ENCODE measurements at places on chromosomes 6 and 20.

- no peak for DNase-seq
Observed at GRCh38 chr6:151384151-151384550, 7.2 kb downstream of the ZBTB2 start.

- no peak for DNase-seq
Observed at GRCh38 chr6:32079566-32080290, 29.4 kb downstream of the TNXB start.

DNA sequence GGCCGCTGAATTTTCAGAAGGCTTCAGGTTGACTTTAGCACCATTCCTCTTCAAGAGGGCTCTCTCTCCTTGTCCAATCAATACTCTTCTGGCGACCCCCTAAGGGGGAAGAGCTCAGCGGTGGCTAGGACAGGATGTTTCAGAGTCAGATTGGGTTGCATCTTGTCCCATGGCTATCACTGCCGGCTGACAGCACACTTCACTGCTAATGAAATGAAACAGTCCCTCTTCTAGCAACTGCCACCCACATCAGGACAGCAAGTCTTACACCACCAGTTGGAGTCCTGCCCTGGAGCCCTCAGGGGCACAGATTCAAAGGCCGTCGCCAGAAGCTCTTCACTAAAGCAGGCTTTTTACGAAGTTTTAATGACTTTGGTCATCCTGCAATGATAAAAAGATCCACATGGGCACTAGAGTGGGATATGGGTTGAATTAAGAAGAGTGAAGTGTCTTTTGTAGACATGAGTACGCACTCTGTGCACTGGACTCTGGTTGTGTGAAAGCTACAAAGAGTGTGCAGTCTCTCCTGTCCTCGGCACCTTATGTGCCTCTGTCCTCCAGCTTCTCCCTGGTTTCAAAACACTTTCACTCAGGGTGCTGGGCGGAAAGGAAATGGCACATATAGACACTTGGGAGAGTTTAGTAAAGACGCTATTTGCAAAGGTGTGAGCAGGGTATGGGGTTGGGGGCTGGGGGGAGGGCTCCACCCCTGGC, 66.1 kb upstream of the SLC22A16 start:
- DNase-seq: no peak

GRCh38 chr20:57672164-57672563, 37.7 kb downstream of the PMEPA1 start:
- no peak for DNase-seq

- no peak for DNase-seq
Observed at GRCh38 chr20:9615766-9616454, 101.5 kb downstream of the LAMP5 start.

DNA sequence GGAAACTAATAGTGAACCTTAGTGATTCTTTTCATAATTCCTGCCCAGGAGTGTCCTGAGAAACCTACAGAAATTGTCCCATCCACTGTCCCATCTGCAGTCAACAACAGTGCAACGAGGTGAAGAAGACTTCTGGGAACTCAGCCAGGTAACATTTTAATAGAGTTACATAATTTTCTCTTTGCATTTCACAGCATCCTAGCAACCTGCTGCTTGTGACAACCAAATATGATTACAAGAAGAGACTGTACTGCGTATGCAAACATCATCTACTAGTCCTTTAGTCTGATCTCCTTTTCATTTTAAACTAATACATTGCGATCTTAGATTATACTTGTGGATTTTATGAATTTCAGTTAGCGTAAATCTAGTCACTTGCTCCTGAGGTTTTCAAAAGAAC, 951.6 kb downstream of the TFAP2A start:
- DNase-seq: peak; percentile 35

DNA sequence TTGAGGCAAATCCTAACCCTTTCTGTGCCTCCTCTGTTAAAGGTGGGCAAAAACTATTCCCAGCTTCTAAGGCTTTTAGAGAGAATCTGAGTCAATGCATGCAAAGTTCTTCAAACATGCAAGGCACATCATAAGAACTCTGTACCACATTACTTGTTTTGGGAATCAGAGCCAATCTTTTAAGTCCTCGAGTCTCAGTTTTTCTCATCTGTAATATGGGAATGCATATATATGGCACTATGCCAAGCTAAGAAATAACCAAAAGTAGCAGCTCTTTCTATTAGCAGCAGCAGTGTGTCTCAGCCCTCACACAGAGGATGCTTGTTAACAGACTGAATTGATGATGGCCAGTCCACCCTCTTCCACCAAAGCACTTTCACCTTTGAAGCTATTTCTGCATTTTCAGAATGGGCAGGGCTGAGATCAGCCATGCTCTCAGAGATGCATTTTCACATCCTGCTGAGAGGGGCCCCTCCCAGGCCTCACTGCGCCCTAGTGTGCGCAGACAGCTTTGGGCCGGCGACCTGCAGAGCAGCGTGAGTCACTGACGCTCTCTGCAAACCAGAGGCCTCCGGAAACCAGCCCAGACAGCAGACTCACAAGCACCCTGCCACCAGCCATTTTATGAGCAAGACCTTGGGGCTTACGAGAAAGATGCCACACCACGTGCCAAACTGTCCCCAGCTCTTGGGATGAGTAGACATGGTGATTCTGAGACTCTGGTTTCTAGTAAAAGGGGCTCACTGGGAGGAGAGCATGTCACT, 138.0 kb downstream of the NFATC2 start:
- no peak for DNase-seq

DNA sequence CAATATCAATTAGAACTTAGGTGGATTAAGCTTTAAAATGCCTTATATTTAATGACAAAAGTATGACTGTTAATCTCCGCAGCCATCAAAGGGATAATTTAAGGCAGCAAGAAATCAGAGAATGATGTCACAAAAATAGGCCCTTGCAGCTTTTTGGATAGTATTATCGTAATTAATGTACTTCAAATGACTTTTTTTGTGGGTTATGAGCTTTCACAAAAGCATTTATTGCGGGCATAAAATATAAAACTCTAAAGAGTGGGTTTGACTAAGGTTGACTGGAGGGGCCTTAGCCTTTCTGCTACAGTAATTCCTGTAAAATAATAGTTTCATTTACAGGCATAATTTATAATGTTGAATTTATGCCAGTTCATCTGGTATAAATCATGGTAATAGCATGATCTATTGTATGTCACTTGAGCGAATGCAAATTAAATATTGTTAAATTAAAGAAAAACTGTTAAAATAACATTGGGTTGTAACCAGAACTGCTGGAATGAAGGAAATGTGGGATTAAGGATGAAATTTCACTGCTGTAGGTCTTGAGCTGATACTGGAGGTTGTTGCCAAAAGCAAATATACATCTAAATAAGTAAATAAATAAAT, 78.5 kb upstream of the ZFP64 start:
- DNase-seq: no peak

DNA sequence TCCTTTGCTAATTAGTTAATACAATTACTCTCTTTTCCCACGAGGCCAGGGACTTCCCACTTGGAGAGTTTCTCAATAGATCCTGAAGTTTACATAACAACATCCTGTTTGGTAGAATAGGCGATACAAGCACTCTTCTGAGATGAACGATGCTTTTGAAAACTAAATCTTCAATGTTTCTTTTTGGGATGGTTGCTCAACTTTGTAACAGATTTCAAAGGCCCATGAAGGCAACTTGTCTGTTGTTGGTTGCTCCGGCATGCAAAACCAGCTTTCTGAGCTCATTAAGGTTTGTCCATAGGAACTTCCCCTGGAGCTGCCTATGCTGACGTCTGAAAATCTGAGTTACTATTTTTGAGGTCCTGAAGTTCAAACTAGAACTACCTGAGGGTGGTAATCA, 25.9 kb upstream of the ROS1 start:
- DNase-seq: peak; percentile 52

DNA sequence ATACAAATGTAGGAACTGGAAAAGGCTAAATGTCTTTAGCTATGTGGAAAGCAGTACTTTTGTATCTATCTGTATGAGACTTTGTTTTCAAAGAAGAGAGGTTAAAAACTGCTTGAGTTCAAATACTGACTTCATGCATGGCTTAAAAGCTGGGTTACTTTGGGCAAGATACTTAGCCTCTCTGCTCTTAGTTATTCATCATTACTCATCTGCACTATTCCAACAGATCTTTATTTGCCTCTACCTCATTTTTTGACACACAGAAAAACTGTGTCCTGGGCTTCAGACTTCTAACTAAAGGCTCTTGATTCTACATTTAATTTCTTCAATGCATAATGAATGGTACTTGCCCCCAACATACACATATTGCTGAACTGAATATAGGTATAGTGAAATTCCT, 114.8 kb downstream of the DST start:
- no peak for DNase-seq

DNA sequence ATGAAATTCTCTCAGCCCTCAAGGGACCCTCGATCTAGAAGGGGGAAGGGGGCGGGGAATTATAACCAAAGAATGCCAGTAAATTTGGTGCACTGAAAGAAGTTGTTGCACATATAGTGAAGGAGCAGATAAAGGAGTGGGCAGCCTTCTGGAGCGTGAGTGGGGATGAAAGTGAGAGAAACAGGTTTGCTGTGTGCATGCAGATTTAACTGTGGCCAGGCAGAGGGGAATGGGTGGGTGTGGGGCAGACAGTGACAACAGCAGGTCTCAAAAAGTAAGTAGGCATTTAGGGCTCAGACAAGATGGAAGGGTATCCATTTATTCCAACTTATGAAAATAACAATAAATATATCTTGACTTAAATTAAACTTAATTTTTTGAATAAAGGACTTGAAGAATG, 149.1 kb downstream of the KCNQ5 start:
- DNase-seq: no peak

DNA sequence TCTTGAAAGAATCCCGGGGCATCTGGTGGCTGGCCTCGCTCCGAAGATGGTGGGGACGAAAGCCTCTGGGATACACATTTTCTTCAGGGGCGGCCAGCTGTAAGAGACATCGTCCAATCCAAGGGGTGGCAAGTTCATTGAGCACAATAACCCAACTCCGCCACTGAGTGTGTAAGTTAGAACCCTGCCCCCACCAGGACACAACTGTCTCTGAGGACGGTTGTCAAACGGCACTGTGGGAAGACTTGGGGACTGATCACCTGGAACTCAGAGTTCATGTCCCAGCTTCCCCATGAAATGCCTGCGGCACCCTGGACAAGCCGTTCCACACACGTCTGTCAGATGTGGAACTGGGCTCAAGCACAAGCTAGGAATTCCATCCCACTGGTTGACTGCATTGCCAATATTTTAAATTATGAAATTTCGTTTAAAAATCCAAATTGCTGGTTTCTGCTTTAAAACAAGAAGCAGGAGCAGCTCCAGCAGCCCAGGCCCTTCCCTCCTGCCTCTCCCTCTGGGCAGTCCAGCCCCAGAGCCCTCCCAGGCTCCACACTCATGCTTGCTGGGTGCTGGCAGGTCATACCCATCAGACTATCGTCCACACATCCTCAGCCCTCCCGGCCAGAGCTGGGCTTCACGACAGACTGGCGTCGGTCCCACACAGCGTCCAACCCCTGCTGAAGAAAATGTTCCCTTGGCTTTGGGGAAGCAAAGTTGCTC, 80.9 kb upstream of the AFDN start:
- no peak for DNase-seq

- DNase-seq: peak; percentile 18
Observed at GRCh38 chr6:41049521-41049920, 3.5 kb upstream of the APOBEC2 start.

- DNase-seq: peak; percentile 88
Observed at GRCh38 chr20:35515949-35516645, 13.4 kb downstream of the C20orf173 start.

DNA sequence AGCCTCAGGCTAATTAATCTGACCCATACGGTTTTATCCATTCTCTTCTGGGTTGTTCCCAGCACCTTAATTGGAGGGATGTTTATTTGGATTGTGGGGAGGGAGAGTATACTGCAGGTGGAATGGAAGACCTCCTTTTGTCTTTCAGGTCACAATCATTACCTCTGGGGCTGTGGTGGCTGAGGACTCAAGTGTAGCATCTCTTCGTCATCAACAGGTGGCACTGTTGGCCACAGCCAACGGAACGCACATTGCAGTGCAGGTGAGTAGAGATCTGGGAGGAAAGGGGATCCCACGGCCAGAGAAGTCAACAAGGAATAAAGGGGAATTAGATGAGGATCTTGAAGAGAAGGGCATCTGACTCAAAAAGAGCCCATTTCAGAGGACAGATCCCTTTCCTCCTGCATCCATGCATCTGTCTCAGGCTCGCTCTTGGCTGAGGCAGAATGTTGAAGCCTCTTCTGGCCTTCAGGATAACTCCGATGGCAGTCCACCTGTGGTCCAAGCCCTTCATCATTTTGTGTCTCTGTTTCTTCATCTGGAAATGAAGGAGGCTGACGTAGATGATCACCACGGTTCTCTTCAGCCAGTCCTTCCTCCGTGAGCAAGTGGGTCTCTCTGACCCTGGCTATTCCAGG, 3.2 kb upstream of the DEF6 start:
- DNase-seq: peak; percentile 67

Measured in epithelial cell of esophagus (primary cell).